HCT116 (cell line): ENCODE measurements at places on chromosomes 6 and 20. TPM values are rescaled to one million over a fixed set of nuclear protein-coding genes. Genes with fewer than 3 reads are reported as not detected.

Gene PACSIN1
- total RNA-seq = 5.0 TPM

GRCh38 chr6:119562168-119562567 lies 212.6 kb upstream of the MAN1A1 start:
- no peaks in the 10 kb centered on the region for H3K4me1 ChIP-seq
- no peak for DNase-seq
- no peaks in the 10 kb centered on the region for H3K27me3 ChIP-seq

DNA sequence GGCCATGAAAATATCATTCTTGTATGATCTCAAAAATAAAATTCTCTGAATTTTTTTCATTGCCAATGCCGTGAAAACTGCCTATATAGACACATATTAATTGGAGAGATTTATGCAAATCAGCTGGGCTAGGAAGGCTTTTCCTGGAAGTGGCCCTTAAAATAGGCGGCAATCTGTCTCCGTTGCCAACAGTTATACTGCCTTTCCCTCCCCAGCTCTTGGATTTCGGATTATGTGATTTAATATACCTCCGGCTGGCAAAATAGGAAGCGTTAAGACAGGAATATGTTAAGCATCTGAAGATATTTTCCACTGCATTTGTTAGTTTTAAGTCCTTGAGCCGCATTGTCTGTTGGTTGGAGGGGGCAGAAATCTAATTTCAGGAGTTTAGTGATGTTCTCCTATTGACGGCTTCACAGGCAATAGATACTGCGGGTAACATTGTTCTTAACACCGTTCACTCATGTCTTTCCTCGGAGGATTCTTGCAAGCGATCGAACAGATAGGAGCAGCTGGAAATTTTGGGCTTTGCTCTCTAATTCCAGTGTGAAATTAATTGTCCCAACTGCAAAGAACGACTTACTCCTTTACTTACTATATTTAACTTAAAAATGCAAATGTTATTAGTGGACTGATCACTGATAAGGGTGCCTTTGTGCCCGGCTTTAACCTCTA lies 113.3 kb downstream of the LINC00237 start:
- no peaks in the 10 kb centered on the region for H3K4me1 ChIP-seq
- no peaks in the 10 kb centered on the region for H3K36me3 ChIP-seq
- no peak for DNase-seq
- H3K27me3 ChIP-seq = peaks cover 56% of the 10 kb centered on the region
- no peak overlapping the region for H3K27ac ChIP-seq
- no peak overlapping the region for H3K4me3 ChIP-seq

DNA sequence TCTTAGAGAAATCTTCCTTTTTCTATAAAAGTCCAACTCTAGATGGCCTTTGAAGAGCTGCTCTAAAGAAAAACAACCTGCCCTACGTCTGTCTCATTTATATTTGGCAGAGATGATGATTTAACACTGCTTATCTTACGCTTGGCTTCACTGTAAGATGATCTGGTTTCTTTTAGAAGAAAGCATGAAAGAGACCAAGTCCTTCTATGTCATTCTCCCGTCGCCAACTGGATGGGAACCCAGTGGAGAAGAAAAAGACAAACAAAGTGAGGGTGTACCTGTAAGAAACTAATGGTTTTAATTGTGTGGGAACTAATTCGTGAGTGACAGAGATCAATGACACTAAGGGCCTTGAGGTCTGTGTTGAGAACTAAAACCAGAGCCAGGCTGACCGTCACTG lies 92.8 kb downstream of the MBOAT1 start:
- no peak overlapping the region for H3K27ac ChIP-seq
- H3K27me3 ChIP-seq = no peaks in the 10 kb centered on the region
- H3K4me3 ChIP-seq = no peak overlapping the region
- no peaks in the 10 kb centered on the region for H3K36me3 ChIP-seq
- peaks cover 7% of the 10 kb centered on the region; the same call in 1 of the 2 replicates for H3K4me1 ChIP-seq

DNA sequence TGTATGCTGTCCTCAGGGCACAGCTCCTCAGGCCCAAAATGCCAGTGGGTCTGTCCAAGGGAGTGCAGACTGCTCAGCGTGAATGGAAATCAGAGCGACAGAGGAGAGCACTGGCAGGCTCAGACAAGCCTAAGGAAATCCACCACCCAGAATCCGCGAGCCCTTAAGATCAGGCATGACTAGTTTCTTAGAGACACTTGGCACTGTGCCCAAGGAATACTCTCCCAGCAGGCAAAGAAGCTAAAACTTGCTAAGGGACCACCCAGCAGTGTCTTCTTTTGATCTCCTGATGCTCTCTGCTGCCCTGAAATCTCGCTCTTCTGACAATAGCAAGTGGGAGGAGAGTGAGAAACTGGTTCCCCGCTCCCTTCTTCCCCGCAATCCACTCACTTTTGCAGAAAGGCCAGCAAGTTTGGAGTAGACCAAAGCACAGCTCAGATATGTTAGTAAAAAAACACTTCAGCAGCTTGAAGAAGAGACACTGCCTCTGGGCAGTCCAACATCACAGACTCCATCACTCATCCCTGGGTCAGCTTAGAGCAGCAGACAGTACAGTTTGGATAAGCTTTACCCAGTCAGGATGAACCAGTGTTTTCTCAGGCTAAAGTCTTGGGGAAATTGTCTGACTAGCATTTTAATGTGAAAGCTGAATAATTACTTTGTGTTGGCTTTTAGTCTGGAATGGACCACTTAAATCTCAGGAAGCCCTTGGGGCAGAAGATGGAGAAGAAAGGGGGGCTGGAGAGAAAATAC lies 32.4 kb downstream of the TRAF3IP2 start:
- H3K27ac ChIP-seq = no peak overlapping the region
- H3K36me3 ChIP-seq = peaks cover 4% of the 10 kb centered on the region; the same call in 1 of the 2 replicates
- no peaks in the 10 kb centered on the region for H3K27me3 ChIP-seq
- DNase-seq = no peak
